T-helper 2 cell treated with Interferon-gamma antibody and Interleukin-4, amounts not matched to agents 5 μg/mL and 100 μg/mL, for 36 hours (primary cell): ENCODE measurements at places on chromosomes 7 and 10.

DNA sequence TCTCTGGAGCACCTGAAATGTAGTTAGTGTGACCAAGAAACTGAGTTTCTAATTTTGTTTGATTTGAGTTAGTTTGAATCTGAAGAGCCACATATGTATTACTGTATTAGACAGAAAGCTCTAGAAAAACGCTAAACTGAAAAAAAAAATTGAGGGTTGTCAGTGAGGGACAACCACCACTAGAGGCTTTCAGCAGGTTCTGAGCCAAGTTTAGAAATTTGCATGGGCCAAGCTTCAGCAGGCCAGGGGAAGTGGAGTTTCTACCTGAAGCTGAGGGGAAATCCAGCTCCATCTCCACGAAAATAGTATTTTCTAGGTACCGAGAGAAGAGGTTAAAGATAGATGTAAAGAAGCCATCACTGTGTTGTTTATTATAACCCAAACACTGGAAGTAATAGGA lies 77.9 kb upstream of the PLXNA4 start:
- no peak for DNase-seq

DNA sequence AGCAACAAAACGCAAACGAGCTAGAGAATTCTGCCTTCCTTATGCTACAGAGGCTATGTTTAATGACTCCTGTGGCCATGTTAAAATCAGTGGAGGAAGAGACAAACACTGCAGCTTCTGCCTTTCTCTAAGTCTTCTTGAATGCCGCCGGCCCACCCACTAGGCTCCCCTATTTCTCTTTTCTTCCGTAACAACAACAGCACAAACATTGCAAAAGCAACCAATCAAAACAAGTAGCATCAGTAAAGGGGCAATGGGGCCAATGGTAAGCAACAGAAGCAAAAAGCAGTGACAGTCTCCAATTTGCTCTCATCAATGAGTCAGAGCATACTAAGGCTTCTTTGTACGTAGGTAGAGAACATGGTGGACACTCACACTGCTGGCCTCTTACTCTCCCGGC lies 26.8 kb downstream of the DNAJC1 start:
- DNase-seq, result no peak

- no peak for DNase-seq
Measured at GRCh38 chr10:70673043-70673928, 980 bp downstream of the ADAMTS14 start.

DNA sequence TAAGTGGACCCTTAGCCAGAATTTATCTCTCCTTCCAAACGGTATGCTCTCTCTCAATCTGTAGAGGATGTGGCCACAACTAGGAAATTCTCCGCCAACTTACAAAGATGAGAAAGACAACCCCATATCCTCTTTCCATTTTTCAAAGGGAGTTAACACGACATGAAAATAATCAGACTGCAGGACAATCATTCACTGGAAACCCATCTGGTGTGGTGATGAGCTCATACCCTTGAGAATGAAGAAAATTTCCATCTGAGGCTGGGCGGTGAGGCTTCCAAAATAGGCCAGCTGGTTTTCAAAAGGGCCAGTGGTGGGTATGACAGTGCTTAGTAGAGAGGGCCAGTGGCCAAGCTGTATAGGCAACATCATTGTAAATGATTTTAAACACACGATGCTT lies 369.6 kb downstream of the FRMD4A start:
- DNase-seq, result no peak

- DNase-seq, result no peak
Measured at GRCh38 chr7:11835260-11835659, 3.3 kb upstream of the THSD7A start.

GRCh38 chr7:53048638-53049037 lies 13.2 kb downstream of the POM121L12 start:
- DNase-seq, result no peak

GRCh38 chr7:108603656-108604306 lies 34.1 kb downstream of the DNAJB9 start:
- no peak for DNase-seq

DNA sequence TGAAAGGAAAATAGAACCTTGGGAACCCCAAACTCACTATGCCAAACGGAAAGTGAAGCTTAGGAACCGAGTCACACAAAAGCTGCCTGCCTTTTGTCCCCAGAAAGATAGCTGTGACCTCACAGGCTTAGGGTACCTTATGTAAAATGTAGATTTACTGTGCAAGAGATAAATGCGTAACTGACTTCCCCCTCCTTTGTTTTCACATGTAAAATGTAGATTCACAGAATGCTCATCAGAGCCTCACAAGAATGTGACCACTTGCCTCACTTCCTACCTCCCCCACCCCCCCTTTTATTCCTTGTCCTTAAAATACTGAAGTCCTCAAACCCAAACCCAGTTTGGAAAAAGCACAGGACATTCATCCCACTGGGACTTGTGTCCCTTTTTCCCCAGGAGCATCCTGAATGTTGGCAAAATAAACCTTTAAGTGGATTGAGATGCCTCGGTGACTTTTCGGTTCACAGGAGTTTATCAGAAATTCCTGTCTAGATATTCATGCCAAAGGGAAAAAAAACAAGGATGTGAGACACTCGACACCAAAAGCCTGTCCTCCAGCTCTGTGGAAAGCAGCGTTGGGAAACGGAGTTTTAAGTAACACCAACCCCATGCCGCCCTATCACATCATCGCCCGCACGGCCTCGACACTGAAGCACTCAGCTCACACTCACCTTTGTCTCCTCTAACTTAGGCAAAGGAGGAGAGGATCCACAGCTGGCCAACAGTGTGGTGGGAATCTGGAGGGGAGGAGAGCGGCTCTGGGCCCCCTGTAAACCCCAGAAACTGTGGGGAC lies 45.9 kb downstream of the SVIL start:
- DNase-seq, result no peak

DNA sequence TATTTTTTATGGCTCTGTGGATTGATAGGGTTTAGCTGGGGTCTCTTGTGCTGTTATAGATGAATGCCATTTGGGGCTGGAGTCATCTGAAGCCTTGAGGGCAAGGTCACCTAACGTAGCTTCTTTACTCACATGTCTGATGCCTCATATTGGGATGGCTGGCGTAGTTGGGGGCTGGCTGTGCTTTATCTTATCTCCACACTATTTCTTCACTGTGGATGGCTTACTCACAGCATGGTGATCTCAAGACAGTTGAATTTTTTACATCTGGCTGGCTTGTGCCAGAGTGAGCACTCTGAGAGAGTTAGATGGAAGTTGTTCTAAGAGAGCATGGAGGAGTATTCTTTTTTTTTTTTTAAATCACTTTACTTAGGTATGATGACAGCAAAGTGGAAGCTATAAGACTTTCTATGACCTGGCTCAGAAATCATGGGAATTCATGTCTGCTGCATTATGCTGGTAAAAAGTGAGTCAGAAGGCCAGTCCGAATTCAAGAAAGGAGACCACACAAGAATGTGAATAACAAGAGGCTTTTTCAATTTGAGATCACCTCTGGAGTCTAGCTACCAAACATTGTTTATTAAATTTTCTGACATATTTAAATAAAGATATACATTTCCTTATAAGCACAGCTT lies 252.4 kb upstream of the TPK1 start:
- no peak for DNase-seq

DNA sequence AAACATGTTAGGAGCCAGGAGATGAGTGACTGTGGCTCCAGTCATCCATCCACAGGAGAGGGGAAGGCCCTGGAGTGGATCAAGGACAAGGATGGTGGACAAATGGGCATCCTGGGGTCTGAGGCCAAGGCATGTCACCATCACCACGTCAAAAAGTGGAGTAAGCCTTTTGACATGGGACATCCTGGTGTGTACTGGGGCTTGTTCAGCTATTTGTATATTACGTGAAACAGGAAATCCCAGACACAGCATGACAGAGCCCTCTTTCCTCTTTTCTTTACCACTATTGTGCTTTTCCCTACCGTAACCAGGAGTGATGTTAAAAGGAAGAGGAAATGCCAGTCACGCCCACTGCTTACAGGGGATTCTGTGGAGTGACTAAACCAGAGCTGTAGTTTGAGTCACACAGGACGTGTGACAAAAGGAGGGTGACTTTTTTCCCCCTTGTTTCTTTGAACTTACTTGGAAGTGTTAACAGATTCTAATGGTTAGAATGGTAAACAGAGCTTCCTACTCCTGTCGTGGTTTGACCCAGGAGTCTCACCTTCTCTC lies 15.4 kb downstream of the ACSL5 start:
- peak; percentile 76 for DNase-seq

DNA sequence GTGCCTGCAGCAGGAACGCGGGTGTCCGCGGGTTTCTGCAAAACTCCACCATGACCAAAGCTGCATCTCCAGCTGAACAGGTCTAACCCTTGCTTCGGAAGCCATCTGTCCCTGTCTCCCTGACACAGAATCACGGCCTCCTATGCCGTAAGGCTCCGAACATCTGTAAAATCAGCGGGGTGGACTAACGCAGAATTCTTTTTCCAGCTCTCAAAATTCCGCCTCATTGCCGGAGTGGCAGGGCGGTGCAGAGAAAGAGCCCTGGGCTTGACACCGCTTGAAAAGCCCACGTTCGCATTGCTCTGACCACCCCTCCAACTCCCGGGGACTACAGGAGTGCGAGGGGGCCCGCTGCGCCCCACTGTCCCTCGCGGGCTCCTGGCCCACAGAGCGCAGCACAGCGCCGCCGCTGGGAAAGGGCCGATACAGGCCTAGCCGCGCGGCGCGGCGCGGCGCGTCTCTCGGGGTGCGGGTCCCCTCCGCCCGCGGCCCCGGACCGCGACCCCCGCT lies 409 bp downstream of the DNMBP start:
- no peak for DNase-seq

- DNase-seq, result no peak
Measured at GRCh38 chr7:82021036-82021435, 251.2 kb upstream of the HGF start.

GRCh38 chr7:50321487-50322067 lies 17.1 kb downstream of the IKZF1 start:
- DNase-seq, result no peak

DNA sequence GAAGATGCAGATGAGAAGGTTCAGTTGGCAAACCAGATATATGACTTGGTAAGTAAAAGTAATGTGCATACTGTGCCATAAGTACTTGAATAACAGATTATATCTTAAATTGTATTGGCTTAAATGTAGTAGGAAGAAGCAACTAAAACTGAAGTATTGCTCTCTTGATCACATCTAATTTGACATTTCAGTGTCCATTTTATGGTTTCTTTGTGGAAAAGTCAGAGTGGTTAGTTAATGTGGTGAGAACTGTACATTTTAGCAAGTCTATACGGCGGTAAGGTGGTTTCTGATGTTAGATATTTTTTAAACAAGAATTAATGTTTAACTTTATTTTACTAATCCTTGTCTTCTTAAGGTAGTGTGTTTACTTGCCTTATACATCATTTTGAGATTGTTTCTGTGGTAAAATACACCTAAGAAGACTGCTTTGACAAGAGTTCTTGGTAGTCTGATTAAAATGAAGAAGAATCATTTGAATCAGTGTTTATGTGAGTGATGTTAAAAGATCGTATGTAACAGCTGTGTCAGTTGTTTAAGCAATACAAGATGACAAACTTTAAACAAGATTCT lies 5.1 kb downstream of the ING3 start:
- no peak for DNase-seq

- no peak for DNase-seq
Measured at GRCh38 chr7:155129186-155129585, 59.1 kb downstream of the HTR5A start.

- no peak for DNase-seq
Measured at GRCh38 chr10:42768581-42769152, 13.9 kb upstream of the BMS1 start.

DNA sequence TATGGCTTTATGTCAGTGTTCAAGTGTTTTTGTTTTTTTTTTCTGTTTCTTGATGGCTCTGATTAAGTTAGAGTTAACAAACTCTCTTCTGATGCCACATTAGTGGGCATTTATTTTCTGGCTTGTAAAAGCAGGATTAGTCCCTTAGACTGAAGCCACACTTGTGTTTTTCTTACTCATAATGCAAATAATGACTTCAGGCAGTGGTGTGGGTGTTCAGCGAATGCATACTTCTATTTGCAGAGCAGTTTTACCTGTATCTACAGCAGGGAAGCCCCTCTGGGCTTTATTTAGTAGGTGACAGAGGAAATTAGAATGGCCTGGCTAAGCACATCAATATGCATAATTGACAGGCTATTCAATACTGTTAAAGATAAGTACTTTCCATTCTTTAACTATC lies 79.9 kb downstream of the CNNM2 start:
- DNase-seq, result no peak

DNA sequence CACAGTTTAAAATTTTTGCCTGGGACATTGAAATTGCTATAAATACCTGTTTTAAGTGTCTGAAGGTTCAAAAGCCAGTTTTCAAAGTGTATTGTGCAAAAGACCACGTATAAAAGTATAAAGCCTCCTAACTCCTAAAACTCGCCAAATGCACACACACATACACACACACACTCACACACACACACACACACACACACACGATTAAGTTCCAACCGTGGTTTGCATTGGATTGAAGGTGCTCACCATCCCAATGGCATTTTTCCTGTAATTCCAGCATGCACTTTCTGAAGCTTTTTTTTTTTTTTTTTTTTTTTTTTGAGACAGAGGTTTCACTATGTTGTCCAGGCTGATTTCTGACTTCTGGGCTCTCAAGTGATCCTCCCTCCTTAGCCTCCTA lies 2.8 kb upstream of the RGS10 start:
- DNase-seq, result no peak

DNA sequence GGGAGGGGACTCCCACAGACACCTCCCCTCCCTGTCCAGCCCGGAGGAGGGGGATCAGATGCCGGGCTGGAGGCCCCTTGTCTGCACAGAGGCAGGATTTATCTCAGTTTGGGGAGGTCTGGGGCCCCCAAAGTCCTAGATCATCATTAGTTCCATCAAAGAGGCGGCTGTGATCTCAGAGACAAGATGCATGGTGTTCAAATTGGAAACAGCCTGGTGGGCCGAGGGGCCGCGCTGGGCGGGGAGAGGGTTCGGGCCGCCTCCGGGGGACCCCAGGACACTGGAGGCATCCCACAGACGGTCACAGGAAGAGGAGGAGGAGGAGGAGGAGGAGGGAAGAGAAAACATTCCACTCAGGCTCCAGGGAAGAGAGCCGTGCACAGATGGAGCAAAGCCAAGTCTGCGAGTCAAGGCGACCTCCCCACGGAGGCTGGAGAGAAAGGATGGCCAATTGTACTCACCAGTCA lies 69.5 kb upstream of the CUX1 start:
- no peak for DNase-seq

DNA sequence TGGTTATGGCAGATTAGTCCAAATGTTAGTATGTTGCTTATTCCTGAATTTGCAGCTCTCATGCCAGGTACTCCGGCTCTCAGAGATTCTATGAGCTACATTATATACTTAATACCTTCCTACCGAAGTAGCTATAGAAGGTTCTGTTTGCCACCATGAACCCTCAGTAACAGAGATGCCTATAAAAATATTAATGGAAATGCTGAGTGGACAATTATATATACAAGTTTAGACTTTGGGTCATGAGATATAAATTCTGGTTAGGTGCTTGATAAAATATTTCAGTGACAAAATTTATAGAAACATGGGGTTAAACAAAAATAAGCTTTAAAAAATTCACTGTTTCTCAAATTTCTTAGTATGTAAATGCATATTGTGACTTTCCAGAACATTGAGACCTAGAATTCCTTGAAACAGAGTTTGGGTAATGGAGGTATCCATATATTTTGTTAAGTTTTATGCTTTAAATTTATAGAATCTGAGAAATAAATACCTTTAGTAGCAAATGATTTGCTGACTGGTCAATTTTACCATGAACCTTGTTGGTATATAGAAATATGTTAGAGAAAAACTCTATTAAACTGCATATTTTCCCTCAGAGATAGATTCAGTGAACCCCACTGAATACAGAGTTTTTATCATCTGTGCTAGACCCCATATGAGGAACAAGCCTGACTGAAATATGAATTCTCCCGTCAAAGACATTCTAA lies 533.5 kb downstream of the SH2D4B start:
- DNase-seq, result no peak
